HT1080 (cell line): ENCODE measurements at places on chromosomes 1 and 21. TPM values are rescaled to one million over a fixed set of nuclear protein-coding genes. Genes with fewer than 3 reads are reported as not detected.

DNA sequence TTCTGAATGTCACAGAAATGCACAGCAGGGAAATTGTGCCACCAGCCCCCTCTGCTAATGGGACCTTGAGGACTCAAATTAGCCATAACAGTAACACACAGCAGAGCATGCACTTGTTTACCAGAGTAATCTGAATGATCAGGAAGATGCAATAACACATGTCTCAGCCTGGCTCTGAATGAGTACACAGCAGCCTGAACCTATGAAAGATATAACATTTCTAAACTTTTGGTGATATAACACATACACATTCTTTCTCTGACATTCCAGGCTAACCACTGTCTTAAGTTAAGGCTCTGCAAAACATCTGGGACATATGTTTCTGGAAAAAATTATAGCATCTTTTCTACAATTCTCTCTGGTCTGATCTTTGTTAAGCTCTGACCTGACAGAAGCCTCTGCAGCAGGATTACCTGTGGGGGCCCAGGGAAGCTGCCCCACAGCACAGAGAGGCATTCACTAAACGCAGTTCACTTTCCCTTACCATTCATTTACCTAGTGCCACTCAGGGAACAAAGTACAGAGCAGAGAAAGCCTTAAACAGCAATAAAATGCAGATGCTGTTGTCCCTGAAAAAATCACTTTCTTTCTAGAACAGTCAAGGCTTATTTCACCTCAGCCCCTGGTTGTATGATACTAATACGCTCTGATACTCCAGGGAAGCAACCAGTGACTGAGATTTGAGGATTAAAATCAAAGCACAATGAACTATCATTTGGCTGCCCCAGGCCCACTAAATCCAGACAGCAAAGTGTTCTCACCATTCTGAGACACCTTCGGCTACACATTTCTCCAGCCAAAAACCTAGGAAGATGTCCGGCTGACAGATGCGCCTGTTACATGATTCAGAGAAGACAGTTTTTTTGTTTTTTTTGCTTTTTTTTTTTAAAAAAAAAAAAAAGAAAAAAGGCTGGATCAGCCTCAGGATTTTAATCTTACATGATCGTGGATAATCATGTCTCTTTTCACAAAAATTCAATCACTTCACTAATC lies 54.0 kb upstream of the CNN3 start:
- DNase-seq = no peak

- no peak for DNase-seq
Observed at GRCh38 chr1:206143537-206144172, 26.5 kb upstream of the AVPR1B start.

- no peak for DNase-seq
Observed at GRCh38 chr1:54479841-54480524, 68.0 kb upstream of the ACOT11 start.

DNA sequence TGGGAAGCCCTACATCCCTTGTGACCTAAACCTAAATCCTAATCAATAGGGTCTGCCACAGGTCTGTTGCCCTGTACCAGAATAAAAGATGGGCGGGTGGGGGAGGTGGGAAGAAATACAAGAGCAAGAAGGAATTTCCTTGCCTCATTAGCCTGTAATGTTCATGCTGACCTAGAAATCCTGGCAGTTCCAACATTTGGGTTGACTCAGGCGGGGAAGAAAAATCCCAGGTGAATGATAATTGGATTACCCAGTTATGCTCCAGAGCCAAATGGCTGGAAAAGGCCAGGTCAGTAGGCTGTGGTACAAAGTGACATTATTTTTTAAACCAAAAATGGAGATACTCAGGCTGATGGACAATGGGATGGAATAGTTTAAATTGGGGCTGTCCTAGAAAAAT lies 27.3 kb upstream of the A3GALT2 start:
- peak; percentile 42 for DNase-seq

DNA sequence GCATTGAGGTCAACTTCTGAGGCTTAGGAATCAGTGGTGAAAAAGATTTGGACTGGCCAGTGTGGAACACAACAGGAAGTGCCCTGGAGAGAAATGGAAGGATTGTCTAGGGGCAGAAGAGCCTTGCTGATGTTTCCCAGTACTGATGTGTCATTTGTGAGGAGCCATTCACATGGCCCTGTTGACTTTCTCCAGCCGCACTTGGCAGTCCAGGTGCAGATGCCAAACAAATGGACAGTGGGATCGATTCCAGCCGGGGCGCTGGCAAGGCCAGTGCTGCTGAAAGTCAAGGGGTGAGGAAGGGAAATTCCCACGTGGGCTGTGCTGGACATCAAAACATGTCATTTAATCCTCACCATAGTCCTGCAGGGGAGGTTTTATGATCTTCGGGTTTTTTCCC lies 4.9 kb upstream of the TRIM63 start:
- DNase-seq = no peak

CDC20 gene
- 564 and 669 TPM in 2 replicates for total RNA-seq

CCSAP gene
- 4.8 and 5.4 TPM in 2 replicates for total RNA-seq

BPNT1 gene
- 27.4 and 29.2 TPM in 2 replicates for total RNA-seq

MAP3K21 gene
- total RNA-seq = 6.1 and 6.4 TPM in 2 replicates

FAM110D gene
- 0.10 and 0.19 TPM in 2 replicates for total RNA-seq

MAB21L3 gene
- total RNA-seq = 1.2 TPM in 1 of 2 replicates, not detected in the other

TRABD2B gene
- total RNA-seq = not detected in 2 replicates
